ENCODE measurements at places on chromosomes 11 and 22.

DNA sequence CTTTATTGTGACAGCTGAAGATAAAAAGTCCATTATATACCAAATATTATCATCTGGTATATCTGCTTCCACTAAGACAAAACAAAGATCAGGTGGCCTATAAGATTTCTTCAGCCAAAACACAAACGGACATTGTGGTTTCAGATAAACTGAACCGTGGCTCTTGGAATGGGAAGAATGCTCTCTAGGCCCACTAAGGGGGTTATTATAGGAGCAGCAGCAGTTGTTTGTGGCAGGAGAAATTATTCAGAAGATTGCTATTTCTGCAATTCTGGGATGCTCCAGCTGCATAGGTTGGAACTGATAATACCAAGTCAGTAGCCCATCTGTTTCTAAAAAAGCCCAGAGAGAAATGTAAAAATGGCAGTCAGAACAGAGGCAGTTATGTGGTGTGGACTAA lies 145.3 kb downstream of the NCAM1 start:
- DNase-seq, result no peak

- DNase-seq, result no peak
These were observed 1.8 kb upstream of the MCAT start for GRCh38 chr22:43144949-43145348.

DNA sequence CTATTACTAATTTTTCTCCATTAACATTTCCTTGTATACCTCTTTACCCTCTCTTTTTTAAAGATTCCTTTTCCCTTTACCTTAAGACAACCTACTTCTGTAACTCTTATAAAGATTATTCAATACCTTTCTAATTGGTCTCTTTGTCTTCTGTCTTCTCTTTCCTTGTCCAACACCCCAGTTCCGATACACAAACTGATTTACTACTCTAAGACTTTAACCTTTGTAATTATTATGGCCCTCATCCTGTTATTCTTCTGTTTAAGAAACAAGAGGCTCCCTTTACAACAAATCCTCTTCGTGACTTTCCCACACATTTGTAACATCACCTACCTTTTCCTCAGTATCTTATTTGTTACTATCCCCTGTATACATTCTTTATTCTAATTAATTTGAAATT lies 81.8 kb downstream of the TTC17 start:
- DNase-seq, result no peak

GRCh38 chr11:65852508-65853245 lies 5.3 kb downstream of the CFL1 start:
- no peak for DNase-seq

DNA sequence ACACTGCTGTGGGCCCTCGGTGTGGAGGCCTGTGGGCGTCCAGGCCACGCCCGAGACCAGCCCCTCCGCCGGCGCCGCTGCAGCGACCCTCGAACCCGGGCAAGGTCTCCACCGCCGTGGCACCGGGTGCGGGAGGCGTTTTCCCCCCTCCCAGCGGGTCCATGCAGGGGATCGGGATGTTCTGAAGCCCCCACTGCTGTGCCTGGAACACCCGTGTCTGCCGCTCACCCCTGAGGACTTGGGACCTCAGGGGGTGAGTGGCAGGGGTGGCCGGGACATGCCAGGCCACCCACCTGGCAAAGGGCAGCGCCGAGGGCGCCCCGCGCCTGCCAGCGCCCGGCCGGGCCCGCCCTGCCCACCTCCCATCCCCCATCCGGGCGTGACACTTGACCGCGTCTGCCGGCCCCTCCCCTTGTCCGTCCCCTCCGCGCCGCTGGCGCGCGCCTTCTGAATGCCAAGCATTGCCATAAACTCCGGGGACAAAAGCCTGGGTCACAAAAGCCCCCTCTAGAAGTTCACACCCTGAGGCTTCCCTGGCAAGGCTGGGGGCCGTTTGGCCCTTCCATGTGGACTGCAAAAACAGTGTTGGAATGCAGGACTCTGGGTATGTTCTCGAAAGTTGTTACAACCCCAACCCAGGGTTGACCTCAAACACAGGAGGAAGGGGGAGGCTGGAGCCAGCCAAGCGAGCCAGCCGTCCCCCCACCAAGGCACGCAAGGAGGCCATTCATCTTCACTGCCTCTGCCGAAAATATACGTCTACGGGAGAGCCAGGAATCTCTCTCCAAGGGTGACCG lies 819 bp upstream of the KCNQ1OT1 start:
- DNase-seq, result no peak

- DNase-seq, result no peak
These were observed 22.0 kb upstream of the CD44 start for GRCh38 chr11:35116762-35117640.

- no peak for DNase-seq
These were observed 20.1 kb downstream of the SOX6 start for GRCh38 chr11:16336204-16336603.

GRCh38 chr11:58640386-58641023 lies 18.0 kb downstream of the CNTF start:
- no peak for DNase-seq

Data from H1 (cell line).